Stimulated activated CD4-positive, alpha-beta T cell treated with anti-CD3 and anti-CD28 coated beads, Interleukin-15, amount 100 ng/mL, for 1 hour (primary cell): ENCODE measurements at places on chromosomes 6 and 20.

- no peak for DNase-seq
These were observed 42.1 kb downstream of the MAP3K4 start for GRCh38 chr6:161033667-161034066.

GRCh38 chr6:38676236-38676973 lies 26.5 kb downstream of the GLO1 start:
- DNase-seq = no peak

- no peak for DNase-seq
These were observed 17.1 kb downstream of the IFNGR1 start for GRCh38 chr6:137202078-137202477.

- DNase-seq = no peak
These were observed 66.0 kb upstream of the CDKAL1 start for GRCh38 chr6:20468209-20468608.

GRCh38 chr6:25387483-25387882 lies 108.3 kb downstream of the CARMIL1 start:
- DNase-seq = no peak

GRCh38 chr6:42049948-42050296 lies 402 bp upstream of the TAF8 start:
- DNase-seq = no peak

GRCh38 chr20:45782890-45783289 lies 8.8 kb downstream of the WFDC3 start:
- no peak for DNase-seq

- DNase-seq = no peak
These were observed 210.7 kb upstream of the CNR1 start for GRCh38 chr6:88376768-88377387.

DNA sequence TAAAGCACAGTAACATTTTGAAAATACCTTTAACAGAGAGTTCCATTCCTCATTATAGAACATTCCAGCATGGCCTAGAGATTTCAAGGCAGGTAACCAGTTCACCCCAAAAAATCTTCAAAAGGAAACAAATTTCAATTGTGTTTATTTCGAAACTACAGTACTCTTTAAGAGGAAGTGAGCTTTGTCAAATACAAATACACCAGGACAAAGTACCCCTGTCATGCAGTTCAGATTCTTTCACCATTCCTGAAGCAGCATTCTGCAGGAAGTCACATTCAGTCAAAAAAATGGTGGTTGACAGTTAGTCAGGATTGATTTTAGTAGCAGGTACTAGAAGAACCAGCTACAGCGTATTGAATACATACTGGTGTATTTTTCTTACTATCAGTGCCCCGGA lies 89.6 kb upstream of the RIN2 start:
- no peak for DNase-seq

DNA sequence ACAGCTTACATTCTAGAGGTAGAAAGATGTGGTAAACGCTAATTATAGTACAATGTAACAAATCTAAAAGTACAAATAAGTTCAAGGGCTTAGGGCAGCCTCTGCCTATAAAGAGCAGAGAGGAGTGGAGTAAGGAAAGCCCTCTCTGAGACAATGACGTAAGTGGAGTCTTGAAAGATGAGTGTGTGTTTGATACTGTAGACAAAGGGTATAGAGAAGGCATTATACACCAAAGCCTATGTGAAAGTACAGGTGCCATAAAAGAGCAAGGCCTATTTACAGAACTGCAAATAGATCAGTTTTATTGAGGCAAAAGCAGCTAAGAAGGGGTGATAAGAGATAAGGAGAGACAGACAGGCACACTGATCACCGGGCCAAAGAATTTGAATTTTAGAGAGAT lies 10.9 kb downstream of the GOPC start:
- DNase-seq = no peak
